ENCODE measurements at places on chromosomes 6 and 20.
A peak's percentile ranks its signal among the peaks of the same experiment; 100 is the strongest.

- no peak for DNase-seq
Observed at GRCh38 chr20:45629496-45630100, at the start of gene WFDC10A. TSS of gene WFDC10A (plus strand) at chr20:45629739. CDS start at chr20:45629814, 75 bp downstream.

DNA sequence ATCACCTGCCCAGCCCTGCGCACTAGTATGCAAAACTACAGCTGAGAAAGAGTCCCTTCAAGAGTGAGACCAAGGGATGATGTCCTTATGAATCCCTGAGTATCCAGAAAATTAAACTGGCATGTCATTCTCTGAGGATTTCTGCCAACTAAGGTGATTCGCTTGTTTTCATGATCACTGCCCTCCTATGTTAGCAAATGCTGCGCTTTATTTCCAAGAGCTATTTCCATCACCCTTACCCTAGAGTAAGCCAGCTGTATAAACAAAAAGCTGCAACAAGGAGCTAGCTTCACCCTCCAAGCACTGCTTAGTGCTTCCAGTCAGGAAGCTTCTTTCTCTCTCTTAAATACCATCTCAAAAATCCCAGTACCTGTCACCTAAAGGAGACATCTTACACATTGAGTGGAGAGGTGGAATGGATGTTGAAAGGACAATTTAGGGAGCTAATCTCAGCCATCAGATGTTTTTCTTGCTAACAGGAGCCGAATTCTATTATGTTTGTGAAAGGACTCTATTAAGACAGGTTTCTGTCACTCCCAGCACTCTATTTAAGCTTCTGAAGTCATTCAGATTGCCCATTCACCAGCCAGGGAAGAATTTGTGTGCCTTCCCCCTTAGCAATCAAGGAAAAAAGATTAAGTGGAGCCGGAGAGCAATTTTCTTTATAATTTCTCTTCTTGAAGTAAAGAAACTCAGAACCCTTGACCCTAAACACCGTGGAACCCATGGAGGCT lies 322.2 kb downstream of the NRN1 start:
- no peak for DNase-seq

GRCh38 chr6:170480050-170480692 lies 72.9 kb downstream of the PSMB1 start:
- peak; percentile 45 for DNase-seq

- DNase-seq: no peak
Observed at GRCh38 chr6:158543606-158544185, 16.2 kb upstream of the TMEM181 start.

GRCh38 chr6:41736186-41736733 lies 852 bp upstream of the TFEB start:
- no peak for DNase-seq

DNA sequence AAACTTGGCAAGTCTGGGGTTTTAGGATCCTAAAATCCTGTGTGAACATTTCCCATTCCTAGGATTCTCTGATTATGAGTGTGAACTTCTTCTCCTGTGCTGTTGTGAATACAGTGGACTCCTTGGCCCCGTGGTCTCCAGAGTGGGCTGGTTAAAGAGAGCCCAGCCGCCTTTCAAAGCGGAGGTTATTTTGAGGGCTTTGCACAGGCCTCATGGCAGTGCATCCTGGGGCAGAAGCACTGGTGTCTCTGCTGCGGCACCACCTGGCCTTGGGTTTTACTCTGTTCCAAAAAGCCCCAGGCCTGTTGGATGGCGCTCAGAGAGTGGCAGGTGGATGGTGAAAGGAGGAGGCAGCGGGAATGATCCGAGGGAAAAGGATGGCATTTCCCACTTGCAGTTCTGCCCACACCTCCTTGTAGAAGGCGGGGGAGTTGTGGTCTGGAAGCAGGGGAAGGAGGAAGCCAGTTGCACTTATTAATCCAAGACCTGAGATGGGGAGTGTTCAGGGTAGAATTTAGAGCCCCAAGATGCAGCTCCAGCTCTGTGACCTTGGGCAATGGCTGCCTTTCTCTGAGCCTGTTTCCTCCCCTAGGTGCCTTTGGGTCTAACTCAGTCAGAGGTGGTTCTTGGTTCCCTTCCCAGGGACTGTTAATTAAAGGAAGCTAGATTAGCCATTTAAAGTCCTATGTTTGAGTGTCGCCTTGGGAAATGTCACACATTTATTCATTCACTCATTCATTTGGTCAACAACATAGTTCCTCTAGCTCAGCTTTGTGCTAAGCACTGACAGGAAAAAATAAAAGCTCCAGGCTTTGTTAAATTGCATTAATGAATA lies 22.4 kb downstream of the MMP24 start:
- DNase-seq: no peak

- no peak for DNase-seq
Observed at GRCh38 chr6:88843040-88843439, 120.4 kb downstream of the RNGTT start.

DNA sequence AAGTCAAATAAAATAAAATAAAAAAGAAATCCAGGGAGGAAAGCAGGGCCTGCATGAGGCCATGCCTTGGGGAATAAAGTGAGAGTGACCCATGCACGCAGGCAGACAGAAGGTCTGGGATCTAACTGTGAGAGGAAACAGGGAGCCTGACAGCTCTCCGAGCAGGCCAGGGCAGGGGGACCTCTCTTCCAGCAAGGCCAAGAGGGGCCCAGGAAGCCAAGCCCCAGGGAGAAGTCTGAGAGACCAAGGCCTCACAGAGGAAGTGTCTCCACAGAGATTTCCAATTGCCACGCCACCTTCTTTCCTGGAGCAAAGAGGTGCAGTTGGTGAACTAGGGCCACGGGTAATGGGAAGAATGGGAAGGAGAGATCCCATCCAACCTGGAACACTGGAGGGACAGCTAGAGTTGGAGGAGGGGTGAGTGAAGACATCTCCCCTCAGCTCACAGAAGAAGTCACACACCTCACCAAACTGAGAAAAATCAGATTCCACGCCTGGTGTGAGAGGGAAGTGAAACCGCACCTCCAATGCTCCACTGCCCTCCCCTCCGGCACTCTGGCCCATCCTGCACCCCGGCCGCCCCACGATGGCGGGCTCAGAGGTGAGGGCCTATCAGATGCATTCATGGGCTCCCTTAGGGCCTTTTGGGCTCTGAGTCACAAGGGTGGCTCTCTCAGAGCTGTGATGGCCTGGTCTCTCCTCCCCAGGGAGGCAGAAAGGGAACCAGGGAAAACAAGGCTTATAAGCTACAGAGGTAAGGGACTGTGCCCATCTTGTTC lies 25.1 kb upstream of the TAF8 start:
- no peak for DNase-seq

DNA sequence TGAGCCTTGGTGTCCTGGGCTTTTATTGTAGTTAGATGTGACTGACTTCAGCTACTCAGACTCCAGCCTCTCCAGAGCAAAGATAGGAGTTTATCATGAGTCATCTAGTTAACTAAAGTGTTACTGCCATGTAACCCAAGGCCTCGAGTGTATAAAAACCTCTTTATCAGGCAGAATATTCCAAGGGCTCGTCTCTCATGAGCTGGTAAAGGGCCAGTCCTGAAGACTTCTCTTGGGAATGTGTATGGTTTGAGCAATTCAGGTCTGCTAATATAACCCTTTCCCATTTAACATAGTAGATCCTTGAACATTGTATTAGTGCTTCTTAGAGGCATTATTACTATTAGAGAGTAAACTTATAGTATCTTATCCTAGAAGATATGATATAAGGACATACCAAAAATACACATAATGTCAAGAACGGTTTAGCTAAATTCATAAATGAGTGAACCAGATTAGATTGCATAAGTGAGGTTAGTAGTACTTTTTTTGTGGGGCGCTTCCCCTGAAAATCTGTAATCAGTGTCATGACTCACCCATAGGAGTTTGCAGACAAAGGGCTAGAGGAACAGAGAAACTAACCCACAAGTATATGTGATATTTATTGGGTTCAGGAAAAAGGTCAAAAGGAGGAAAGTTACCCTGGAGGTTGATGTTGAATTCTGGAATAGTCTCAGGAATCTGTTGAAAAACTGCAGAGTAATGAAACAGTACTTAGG lies 16.0 kb downstream of the DSE start:
- DNase-seq: no peak

GRCh38 chr6:16374461-16375200 lies 136.2 kb downstream of the GMPR start:
- no peak for DNase-seq

DNA sequence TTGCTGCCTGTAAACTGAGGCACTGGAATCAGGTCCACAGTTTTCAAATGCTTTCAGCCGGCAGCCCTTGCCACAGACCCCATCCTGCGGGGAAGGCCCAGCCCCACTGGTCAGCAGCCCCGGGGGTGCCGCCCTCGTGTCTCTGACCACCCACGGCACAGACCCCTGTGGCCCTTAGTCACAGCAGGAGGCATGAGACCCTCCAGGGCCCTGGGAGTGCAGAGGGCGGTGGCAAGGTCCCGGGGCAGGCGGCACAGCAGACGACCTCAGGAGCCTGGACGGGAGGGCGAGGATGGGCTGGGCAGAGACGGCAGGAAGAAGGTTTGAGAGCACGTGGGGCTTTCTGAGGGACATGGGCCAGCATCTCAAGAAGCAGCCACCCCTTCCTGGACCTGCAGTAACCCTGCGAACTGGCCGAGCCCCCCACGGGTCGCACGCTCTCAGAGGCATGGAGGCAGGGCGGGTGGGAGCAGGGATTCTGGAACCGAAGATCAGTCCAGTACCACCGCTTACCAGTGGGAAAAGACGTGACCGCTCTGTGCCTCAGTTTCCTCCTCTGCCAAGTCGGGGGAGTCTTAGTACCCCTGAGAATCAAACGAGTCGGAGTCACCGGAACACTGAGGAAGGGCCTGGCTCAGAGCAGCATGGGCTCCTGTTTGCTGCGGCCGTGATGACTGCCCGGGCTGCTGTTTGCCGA lies 140.7 kb downstream of the TAF4 start:
- no peak for DNase-seq

GRCh38 chr20:7195704-7196103 lies 428.2 kb downstream of the BMP2 start:
- DNase-seq: no peak

DNA sequence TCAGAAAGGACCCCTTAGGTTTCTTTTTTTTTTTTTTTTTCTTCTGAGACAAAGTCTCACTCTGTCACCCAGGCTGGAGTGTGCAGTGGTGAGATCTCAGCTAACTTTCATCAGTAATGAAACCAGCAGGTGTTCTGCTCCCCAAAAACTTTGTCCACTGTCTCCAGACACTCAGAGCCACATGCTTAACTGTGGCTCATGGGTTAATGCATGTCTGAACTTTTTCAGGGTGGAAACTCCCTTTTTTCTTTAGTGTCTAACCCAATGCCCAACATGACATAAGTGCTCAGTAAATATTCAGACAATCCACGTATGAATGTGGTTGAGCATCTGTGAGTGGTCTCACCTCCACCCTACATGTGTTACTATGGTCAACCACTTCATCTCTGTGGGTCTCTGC lies 45.4 kb downstream of the MYB start:
- DNase-seq: no peak

- DNase-seq: no peak
Observed at GRCh38 chr6:87342829-87343228, 1.8 kb upstream of the C6orf163 start.

DNA sequence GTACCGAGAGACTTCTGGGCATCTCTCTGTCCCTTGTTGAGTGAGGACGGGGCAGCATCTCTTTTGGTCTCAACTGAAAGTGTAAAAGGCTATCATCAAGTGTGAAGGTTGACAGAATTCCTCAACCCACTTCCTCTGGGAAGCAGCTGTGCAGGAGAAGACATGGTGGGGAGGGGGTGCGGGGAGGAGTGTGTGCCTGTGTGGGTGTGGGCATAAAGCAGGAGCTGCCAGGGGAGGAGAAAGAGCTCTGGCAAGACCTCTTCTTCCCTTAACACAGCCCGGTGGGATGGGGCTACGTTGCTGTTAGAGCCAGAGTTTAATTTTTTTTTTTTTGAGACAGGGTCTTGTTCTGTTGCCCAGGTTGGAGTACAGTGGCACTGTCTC lies 31.8 kb downstream of the CPXM1 start:
- DNase-seq: no peak

GRCh38 chr6:75268988-75269354 lies 15.6 kb downstream of the TMEM30A start:
- DNase-seq: no peak

GRCh38 chr6:89522778-89523177 lies 89.8 kb downstream of the ANKRD6 start:
- no peak for DNase-seq

DNA sequence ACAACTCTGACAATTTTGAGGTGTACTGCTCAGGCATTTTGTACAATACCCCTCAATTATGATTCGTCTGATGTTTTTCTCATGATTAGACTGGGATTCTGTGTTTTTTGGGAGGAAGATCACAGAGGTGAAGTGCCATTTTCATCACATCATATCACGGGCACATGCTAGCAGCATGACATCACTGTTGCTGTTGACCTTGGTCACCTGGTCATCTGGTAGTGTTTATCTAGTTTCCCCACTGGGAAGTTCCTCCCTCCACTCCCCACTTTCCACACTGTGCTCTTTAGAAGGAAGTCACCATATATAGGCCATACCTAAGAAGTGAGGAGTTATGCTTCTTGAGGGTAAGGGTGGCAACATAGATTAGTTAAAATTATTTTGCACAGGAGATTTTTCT lies 20.8 kb downstream of the GCM2 start:
- no peak for DNase-seq

DNA sequence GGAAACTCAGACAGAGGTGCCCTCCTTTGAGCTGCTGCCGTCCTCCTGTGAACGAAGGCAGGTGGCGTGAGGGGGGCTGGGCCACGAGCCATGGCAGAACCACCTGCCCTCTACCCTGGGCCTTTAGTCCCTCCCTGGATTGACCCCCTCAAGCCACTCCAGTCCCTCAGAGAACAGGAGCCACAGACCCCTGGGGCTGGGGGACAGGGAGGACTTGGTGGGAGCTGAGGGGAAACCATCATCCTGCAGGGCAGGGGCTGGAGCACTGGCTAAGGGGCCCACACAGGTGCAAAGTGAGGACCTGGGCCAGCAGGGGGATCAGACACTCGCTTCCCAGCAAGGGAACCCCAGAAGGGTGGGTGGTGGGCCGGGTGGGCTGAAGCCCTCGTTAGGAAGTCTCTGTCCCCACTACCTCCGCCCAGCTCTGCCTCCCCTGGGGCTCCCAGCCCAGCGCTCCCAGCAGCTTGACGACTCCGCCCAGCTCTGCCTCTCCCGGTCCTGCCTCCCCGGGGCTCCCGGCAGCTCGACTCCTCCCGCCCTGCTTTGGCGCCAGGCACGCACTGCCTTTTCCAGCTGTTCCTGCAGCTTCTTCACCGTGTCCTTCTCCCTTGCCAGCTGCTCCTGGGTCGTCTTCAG lies 44.4 kb downstream of the DSTN start:
- no peak for DNase-seq

DNA sequence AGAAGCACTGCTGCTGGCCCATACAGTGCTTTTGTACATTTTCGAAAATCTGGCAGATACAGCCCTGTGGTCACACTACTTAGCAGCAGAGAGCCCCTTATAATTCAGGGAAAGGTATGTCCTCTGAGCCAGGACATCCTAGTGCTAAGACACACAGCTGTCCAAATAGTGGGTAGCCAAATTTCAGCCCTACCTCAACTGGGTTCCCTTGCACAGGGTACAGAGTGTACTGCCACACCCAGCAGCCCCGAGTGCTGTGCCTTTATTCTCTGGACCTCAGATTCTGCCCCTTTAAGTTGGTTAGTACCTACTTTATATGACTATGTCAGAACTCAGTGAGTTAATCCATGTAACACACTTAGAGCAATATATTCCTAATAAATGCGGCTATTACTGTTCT lies 47.6 kb downstream of the PRPH2 start:
- DNase-seq: no peak
